Stomach (tissue), 19 donors: ENCODE measurements at places on chromosomes 5 and 9.

DNA sequence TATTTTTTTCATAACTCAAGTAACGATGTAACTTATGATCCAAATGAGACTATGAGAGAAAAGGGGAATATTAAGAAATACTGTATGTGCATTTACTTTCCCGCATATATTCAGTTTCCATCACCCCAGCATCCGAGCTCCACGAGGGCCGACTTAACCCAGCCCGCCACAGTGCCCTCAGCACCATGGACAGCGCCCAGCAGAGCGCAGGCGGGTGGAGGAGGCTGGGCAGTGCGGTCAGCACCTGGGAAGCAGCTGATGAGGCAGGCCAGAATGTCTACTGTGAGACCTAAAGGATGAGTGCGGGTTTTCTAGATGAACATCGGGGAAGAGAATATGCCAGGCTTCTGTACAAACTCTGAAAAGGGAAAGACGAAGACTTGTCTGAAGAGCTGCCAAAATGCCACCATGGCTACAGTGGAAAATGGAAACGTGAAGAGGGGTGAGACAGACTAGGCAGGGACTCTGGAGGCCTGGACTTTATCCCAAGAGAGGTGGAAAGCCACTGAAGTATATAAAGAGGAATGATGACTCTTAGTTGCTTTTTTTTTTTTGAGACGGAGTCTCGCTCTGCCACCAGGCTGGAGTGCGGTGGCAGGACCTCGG lies 34.5 kb upstream of the MED27 start:
- peaks cover 55% of the 10 kb centered on the region for H3K27me3 ChIP-seq
- no peaks in the 10 kb centered on the region for H3K4me1 ChIP-seq
- no peak overlapping the region for H3K4me3 ChIP-seq
- DNase-seq, result peak; percentile 61

DNA sequence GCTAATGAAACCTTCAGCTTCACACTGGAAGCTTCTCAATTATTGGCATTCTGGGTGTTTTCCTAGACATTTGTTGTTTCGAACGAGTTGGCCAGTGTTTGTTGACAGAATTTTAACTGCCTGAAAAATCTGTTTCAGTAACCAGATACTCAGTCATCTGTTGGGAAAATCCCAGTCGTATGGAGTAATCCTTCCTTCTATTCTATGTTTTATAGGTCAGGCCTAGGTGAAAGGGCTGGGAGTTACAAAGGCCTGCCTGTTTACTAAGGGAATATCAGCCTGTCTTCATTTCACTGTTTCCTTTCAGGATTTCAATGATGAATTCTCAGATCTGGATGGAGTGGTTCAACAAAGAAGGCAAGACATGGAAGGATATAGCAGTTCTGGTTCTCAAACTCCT lies 59.9 kb downstream of the GRAMD2B start:
- DNase-seq, result no peak
- H3K27me3 ChIP-seq, result no peaks in the 10 kb centered on the region
- H3K27ac ChIP-seq, result no peak overlapping the region

DNA sequence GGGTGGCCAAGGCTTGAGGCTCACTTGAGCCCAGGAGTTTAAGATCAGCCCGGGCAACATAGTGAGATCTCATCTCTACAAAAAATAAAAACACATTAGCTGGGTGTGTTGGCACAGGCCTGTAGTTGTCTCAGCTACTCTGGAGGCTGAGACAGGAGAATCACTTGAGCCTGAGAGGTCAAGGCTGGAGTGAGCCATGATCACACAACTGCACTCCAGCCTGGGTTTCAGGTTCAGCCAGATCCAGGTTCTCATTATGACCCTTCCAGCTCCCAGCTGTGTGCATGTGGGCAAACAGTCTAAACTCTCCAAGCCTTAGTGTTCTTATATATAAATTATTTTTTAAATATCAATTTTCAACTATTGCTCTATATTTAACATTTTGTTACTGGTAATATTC lies 67.9 kb downstream of the ALDH7A1 start:
- H3K4me3 ChIP-seq, result no peak overlapping the region
- H3K36me3 ChIP-seq, result no peaks in the 10 kb centered on the region
- H3K27me3 ChIP-seq, result no peaks in the 10 kb centered on the region
- no peak overlapping the region for H3K27ac ChIP-seq
- DNase-seq, result no peak

- no peaks in the 10 kb centered on the region for H3K27me3 ChIP-seq
- DNase-seq, result no peak
These were observed 127.9 kb upstream of the TARS1 start for GRCh38 chr5:33312571-33313549.

GRCh38 chr9:134392900-134393299 lies 66.6 kb downstream of the RXRA start:
- H3K27ac ChIP-seq, result peak overlapping the region; percentile 54
- H3K36me3 ChIP-seq, result no peaks in the 10 kb centered on the region
- DNase-seq, result no peak
- no peak overlapping the region for H3K4me3 ChIP-seq
- H3K27me3 ChIP-seq, result no peaks in the 10 kb centered on the region

- peak; percentile 14 for DNase-seq
- no peak overlapping the region for H3K27ac ChIP-seq
- no peaks in the 10 kb centered on the region for H3K27me3 ChIP-seq
These were observed 1359.1 kb upstream of the CDH9 start for GRCh38 chr5:28397502-28397941.

DNA sequence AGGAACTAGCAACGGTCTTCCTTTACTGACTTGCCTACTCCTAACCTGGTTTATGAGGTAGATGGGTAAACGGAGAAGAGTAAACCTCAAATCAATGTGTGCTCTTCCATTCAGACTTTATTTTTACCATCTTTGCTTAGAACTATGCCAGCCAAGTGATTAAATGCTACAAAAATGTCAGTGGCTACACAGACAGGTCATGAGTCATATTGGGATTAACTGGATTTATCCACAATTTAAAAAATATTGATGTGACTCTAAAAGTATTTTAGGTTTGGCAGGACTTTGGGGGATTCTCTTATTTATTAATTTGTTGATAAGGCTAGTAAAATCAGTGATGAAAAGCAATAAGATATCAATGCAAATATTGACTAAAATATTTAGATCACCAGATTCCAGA lies 275.0 kb downstream of the PLK2 start:
- H3K27me3 ChIP-seq, result no peaks in the 10 kb centered on the region
- no peak overlapping the region for H3K4me3 ChIP-seq
- no peaks in the 10 kb centered on the region for H3K36me3 ChIP-seq
- no peak for DNase-seq

GRCh38 chr5:125257057-125257972 lies 510.9 kb upstream of the ZNF608 start:
- peak; percentile 40 for DNase-seq
- no peaks in the 10 kb centered on the region for H3K36me3 ChIP-seq
- H3K27ac ChIP-seq, result no peak overlapping the region
- H3K4me3 ChIP-seq, result no peak overlapping the region
- no peaks in the 10 kb centered on the region for H3K27me3 ChIP-seq

DNA sequence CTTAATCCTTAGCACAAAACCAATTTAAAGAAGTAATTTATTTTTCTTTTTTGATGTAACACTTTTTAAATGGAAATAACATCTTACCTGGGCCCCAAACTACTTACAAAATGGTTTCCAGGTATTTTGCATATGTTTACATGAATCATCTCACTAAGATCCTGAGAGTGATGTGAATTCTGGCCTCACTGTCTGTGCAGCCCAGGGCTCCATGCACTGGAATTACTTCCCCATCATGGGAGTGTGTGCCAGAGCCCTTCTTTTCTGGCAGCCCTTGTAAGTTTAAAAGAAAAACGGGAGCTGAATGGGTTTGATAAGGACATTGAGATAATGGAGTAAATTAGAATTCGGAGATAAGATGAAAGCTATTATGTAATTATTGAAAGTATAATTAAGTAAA lies 12.2 kb upstream of the F2R start:
- H3K4me3 ChIP-seq, result no peak overlapping the region
- no peaks in the 10 kb centered on the region for H3K4me1 ChIP-seq
- DNase-seq, result no peak
- no peaks in the 10 kb centered on the region for H3K27me3 ChIP-seq

DNA sequence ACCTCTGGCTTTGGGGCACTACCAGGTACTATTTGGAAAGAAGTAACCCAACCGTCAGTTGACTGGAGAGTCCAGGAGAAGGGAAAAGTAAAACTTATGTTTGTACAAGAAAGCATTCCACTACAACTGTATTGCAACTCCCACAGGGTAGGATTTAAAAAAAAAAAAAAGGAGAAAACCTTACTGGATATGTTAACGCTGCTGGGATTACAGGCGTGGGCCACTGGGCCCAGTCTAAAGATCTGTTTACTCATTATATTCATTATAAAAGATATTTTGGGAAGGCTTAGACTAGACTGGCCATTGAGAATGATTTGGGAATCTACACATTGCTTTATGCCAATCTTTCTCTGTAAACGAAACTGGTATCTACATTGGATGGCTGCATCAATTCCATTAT lies 86.6 kb downstream of the USP20 start:
- no peaks in the 10 kb centered on the region for H3K4me1 ChIP-seq
- H3K27ac ChIP-seq, result no peak overlapping the region
- H3K27me3 ChIP-seq, result no peaks in the 10 kb centered on the region

DNA sequence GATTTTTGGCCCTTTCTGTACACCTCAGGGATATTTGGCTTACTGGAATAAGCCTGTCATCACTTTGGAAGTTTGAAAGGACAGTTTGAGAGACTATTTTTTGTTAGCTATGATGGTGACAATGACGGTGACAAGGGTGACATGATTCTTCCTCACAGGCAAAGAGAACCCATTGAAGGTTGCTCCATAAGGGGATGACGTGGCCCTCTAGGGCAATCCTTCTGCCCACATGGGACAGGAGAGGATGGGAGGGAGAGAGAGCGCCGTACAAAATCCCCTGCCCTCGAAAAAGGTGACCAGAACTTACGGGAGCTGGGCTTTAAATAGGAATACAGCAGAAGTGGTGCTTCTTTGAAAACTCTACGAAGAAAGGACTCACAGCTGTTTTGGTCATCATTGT lies 22.6 kb downstream of the HRH2 start:
- H3K4me3 ChIP-seq, result no peak overlapping the region

DNA sequence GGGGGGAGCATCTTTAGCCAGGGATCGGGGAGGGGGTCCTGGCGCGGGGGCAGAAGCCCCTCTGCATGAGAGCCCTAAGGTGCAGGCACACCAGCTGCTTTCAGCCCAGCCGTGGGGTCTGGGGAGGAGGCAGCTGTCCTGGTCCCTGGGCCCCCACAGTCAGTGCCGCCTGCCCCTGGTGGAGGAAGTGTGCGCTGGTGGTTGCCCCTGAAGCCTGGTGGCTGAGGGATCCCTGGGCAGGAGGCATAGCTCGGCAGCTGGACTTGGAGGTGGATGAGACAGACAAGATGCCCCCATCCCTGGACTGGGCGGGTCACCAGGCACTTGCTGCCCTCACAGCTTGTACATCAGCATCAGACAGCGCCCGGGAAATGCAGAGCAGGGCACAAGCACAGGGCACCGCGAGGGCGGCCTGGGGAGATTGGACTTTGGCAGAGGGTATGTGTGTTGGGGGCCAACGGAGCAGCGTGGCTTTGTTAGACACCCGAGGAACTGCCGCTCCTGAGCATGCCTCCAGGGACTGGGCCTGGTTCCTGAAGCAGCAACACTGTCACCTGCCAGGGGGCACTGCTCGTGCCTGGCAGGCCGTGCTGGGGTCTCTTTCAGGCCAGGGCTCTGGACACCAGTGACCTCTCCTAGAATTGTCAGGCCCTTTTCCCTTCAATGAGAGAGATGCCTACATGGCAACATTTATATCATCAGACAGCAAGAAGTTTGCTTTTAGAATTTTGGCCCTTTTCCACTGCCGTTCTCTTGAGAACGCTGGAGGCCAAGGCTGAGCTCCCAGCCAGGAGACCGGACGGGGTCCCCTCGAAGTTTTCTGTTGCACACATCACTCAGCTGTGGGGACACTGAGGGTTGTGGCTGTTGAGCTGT lies 41.9 kb upstream of the CTSL start:
- peak overlapping the region; percentile 34 for H3K27ac ChIP-seq
- no peaks in the 10 kb centered on the region for H3K27me3 ChIP-seq
- peaks cover 51% of the 10 kb centered on the region for H3K36me3 ChIP-seq
- H3K4me3 ChIP-seq, result no peak overlapping the region
- no peak for DNase-seq
